AG20443 (cell line): ENCODE measurements at places on chromosomes 6 and 20.
A peak's percentile ranks its signal among the peaks of the same experiment; 100 is the strongest.

GRCh38 chr6:117483645-117484016 lies 1.2 kb downstream of the DCBLD1 start:
- DNase-seq: peak; percentile 39

- DNase-seq: no peak
Measured at GRCh38 chr20:24984961-24985640, 7.5 kb downstream of the APMAP start.

DNA sequence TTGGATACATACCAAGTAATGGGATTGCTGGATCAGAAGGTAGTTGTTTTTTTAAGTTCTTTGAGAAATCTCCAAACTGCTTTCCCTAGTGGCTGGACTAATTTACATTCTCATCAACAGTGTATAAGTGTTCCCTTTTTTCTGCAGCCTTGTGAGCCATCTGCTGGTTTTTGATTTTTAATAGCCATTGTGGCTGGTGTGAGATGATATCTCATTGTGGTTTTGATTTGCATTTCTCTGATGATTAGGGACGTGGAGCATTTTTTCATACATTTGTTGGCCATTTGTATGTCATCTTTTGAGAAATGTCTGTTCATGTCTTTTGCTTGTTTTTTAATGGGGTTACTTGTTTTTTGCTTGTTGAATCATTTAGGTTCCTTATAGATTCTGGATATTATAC lies 34.8 kb downstream of the TOP1 start:
- no peak for DNase-seq

GRCh38 chr20:4985658-4986057 lies 15.7 kb downstream of the SLC23A2 start:
- peak; percentile 56 for DNase-seq

DNA sequence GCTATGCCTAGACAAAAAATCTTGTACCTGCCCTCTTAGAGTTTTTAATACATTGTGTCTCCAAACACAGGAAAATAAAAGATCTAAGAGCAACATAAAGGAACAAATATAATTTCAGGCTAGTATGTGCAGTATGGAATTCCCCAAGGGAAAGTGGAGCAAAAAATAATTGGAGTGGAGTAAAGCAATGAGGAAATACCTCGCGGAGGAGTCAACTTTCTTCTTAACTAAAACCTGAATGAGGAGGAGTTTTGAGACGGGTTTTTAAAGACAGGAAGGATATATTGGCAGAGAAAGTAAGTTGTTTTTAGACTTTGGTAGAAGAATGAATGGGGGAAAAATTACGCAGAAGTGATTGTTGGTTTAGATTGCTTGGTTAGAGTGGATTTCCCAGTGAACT lies 14.0 kb downstream of the HIVEP1 start:
- no peak for DNase-seq

- no peak for DNase-seq
Measured at GRCh38 chr20:39338469-39339376, 376.6 kb downstream of the DHX35 start.

DNA sequence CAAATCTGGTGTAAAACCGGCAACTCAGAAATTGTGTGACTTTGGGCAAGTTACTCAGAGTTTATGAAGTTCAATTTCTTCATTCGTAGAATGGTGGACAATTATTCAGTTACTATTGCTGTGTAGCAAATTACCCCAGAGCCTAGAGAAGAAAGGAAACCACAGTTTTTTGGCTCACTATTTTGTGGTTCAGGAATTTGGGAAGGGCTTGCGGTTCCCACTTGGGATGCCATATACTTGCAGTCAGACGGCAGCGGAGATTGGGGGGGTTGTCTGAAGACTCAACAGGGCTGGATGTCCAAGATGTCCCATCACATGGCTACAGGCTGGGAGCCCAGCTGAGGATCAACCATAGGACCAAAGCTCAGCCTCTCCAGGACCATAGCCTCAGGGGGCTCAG lies 108.1 kb downstream of the PCSK2 start:
- DNase-seq: peak; percentile 20

DNA sequence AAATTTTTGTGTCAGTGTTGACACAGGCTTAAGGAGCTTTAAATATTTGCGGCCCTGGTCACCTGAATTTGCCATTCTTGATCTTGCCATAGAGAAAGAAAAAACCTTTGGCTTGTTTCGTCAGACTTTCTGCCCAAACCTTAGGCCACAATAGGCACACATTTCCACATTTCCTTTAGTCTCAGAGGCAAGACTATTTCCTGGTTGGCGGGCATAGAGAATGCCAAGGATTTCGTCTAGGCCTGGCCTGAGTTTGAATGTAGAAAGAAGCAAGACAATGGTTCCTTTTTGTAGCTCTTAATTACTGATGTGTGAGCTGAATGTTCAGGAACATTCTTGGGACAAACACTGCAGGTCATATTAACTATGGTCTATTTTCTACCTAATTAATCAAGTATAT lies 108.1 kb downstream of the TRMT11 start:
- no peak for DNase-seq

DNA sequence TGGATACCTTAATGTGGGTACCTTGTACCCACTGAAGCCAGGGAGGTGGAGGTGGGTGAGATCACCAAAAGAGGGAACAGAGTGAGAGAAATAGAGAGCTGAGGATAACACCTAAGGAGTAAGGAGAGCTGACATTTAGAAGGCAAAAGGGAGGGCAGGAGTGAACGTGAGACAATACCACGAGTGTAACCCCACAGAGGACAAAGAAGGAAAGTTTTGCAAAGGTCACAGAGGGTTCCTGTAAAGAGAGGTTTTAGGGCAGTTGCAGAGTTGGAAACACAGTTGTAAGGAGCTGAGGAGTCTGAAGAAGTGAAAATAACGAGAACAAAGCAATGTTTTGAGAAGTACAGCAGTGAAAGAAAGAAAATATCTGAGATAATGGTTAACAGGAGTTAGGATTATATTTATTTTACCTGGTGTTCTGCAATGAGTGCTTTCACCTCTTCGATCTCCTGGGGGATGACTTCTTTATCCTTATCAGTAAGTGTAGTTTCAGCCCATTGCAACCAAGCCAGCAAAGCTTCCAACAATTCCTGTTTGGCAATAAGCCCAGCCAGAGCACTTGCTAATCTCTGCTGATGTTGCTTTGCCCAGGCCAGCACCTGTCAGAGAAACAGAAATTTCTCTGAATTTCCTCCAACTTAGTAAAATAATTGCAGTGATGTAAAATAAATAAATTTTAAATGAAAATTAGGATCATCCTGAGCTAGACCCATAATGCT lies 166.8 kb downstream of the DST start:
- DNase-seq: no peak

GRCh38 chr20:4544765-4545164 lies 176.9 kb upstream of the PRND start:
- no peak for DNase-seq

- DNase-seq: no peak
Measured at GRCh38 chr6:96886519-96886918, 11.2 kb downstream of the NDUFAF4 start.

DNA sequence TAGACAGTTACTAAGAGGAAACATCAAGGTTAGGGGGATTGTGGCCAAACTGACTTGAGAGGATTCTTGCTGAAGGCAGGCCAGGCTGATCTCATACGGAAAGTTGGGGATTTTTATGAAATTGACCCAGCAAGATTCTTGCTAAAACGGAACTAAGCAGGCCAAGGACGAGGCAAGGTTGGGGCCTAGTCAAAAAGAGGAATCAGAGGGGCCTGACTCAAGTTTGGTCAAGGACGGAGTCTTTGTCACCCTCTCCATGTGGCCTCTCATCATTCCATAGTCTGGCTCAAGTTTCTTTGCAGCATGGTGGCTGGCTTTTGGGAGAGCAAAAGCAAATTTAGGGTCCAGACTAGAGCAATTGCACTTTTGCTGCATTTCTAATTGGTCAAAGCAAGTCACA lies 7.9 kb upstream of the HECA start:
- DNase-seq: no peak

- no peak for DNase-seq
Measured at GRCh38 chr6:154578004-154578559, 67.6 kb upstream of the CNKSR3 start.

DNA sequence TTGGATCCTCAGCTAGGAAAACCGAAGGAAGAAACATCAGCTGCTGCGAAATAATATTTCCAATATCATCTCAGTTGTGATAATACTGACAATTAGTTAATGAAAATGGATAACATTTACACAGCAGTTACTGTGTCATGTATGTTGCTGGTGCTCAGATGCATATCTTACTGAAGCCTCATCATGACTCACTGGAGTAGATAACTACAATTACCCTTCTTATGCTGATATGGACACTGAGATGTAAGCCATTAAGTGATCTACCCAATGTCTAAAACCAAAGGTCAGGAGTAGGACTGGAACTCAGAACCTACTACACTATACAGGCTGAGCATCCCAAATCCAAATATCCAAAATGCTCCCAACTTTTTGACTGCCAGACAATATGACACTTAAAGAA lies 54.7 kb upstream of the LYRM2 start:
- no peak for DNase-seq

DNA sequence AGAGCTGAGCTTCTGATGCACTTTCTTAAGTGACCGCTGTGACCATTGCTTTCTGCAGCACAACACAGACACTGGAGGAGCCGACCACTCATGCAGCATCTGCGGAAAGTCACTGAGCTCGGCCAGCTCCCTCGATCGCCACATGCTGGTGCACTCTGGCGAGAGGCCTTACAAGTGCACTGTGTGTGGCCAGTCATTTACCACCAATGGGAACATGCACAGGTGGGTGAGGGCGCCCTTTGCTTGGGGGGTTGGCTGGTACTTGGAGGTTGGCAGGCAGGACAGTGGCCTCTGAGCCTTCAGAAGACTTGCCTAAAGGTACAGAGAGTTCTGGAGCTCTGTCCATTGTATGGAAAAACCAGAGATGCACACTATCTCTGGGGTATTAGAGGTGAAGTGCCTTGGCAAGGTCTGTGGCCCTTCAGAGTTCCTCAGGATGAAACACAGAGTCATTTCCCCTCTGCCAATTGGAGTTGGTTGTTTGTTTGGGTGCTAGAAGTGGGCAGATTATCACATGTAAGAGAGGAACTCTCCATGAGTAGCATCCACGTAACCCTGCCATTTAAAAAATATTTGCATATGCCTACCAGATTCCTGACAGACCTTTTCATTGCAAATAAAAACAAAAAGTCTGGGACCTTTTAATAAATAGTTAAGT lies 81.5 kb downstream of the RREB1 start:
- no peak for DNase-seq

DNA sequence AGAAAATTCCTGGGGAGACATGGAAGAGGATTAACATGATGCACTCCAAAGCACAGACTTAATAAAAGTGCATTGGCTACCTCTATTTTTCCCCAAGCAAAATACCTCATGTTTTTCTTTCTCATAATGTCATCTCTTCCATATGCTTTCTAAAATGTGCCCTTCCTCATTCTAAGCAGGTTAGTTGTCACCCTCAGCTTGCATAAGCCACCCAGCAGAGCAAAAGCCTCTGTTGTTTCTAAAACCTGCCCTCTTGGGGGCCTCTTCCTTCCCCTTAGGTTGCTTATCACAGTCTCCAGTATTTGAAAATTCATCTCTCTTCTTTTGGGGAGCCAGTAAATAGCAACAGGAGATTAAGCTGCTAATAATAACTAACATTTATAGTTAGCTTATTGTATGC lies 183.6 kb upstream of the FLRT3 start:
- no peak for DNase-seq

- peak; percentile 72 for DNase-seq
Measured at GRCh38 chr6:110528101-110528929, 51.9 kb upstream of the SLC22A16 start.

GRCh38 chr20:18802012-18802634 lies 11.5 kb upstream of the SCP2D1 start:
- DNase-seq: no peak

DNA sequence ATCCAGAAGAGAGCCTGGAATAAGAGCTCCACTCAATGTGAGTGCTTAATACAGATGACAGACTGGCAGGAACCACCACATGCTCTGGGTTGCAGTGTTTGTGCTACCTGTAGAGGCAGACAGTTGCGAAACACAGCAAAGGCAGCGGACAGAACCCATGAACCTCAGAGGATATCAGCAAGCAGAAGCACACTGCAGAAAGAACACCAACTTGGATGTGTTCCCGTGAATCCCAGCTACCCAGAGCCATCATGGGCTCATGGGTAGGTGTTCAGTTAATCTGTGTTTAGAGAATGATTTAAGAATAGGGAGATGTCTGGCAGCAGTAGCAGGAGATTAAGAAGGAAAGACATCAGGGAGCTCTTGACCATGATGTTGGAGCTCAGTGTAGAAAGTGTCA lies 133.3 kb upstream of the FOXQ1 start:
- DNase-seq: no peak
